Activated naive CD8-positive, alpha-beta T cell treated with anti-CD3 and anti-CD28 coated beads, Interleukin-2, amount 50 U/mL, for 16 hours (primary cell): ENCODE measurements at places on chromosomes 5 and 9.

GRCh38 chr5:106964132-106964531 lies 706.6 kb downstream of the EFNA5 start:
- no peak for DNase-seq

DNA sequence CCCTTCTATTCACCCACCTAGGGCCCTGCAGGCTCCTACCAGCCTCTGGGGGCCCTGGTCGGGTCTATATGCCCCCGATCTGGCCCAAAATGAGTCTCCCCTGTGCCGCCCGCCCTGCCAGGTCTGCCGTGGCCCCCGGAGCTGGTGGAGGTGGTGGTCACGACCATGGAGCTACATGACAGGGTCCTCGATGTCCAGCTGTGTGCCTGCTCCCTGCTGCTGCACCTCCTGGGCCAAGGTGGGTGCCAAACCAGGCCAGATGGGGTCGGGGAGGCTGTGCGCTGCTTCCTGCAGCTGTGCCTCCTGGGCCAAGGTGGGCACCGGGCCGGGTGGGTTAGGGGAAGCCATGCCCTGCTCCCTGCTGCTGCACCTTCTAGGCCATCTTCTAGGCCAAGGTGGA lies 17.5 kb downstream of the REXO4 start:
- no peak for DNase-seq

DNA sequence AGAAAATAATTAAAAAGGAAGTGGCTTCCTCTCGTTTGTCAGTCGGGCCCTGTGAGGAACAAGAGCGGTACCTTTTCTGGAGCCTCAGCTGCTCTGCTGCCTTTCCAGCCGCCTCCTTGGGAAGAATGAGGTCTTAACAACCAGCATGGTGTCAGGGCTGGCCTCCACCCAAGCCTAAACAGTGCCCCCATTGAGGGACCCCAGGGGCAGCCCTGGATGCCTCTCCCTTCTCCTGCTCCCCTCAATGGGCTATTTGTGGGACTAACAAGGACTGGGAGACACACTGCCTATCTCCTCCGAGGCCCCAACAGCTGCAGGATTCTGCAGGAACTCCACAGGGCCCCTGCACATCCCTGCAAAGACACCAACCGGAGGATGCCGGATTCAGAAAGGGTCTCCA lies 155.4 kb upstream of the MAP3K1 start:
- DNase-seq: no peak

DNA sequence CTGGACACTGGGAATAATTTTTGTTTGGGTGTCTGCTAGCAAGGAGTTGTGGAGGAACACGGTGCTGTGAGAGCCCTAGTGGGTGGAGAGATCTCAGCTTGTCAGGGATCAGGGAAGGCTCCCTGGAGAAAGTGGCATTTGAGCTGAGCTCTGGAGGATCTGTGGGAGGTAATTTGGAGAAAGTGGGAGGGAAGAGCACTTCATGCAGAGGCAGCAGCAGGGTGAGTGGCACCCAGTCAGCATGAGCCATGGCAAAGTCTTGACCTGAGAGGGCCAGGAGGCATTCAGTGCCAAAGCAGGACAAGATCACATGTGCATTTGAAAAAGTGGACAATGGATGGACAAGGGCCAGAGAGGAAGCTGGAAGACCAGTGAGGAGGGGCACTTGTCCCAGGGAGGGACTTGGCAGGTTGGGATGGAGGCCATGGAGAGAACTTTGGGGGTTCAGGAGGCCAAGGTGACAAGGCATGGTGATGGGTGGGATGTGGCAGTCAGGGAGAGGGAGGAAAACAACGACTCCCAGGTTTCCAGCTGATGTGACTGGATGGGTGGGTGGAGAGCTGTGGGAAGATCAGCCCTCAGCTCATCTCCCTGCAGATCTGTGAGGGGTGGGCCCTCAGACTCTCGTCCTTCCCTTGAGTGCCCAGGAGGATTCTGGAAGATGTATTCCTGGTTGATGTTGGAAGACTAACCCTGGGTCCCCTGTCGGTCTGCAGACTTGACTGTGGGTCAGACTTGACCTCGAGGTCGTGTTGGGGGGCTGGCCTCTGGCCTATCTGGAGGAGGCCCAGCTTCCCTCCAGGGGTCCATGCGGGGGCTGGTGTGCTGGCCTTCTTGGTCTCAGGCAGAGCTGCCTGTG lies 68.9 kb upstream of the PITX1 start:
- no peak for DNase-seq

- no peak for DNase-seq
Observed at GRCh38 chr5:71600783-71601182, 13.6 kb downstream of the MCCC2 start.

DNA sequence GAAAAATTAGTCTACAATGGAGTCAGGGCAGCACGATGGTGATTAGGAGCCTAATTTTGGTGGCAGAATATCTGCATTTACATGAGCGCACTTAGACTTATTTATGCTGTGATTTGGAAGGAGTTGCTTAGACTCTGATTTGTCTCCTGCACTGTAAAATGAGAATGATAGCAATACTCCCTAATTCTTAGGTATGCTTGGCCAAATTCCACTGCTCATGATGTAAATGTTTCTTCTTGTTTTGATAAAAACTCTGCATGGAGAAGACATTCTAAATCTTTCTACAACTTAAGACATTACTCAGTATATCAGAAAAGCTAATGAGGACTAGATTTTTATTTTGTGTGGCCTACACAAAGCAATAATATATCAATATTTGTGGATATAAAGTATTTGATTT lies 205.4 kb downstream of the CDH18 start:
- no peak for DNase-seq

DNA sequence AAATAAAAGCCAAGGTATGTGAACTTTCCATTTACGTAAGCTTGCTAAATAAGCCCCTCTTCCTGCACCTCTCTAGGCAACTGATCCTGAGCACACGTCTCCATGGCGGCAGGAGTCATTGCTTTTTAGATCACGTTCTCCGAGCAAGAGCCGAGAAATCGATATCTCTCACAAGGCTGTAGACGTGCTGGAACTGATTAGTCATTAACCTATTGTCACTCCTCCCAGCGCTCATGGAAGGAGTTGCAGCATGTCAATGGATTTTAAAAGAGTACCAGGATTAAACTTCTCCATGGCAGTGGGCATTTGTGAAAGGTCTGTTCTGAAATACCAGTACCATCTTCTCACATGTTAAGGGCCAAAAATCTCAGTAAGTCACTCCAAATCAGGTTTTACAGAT lies 4.7 kb upstream of the ADCY2 start:
- no peak for DNase-seq

GRCh38 chr5:54719384-54720283 lies 202.1 kb downstream of the SNX18 start:
- no peak for DNase-seq

GRCh38 chr9:137682428-137683105 lies 63.8 kb downstream of the EHMT1 start:
- DNase-seq: no peak

DNA sequence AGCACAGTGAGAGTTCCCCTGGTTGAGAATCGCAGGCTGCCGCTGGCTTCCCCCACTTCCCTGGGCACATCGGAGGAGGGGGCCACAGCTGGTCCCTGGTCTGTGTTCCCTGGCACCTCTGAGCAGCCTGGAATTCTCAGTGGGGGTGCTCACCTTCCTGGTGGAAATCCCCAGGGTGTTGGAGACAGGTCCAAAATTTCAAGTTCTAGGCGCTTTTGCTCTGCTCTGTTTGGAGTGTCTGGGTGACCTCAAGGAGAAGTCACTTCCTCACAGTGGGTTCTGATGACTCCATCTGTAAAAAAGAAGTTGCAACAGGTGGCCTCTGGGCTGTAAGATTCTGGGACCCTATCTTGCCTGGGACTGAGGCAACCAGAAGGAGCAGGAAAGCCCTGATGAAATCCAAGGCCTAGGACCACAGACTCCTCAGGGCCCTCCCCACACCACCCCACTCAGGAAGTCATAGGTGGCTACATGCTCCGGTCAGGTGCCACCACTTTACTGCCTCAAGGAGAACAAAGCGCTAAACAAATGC lies at the start of gene TRAF1:
TRAF1 (minus strand) TSS at position 400 of the 532 bp plus-strand sequence. CDS start 721 bp downstream, outside the sequence.
- no peak for DNase-seq

DNA sequence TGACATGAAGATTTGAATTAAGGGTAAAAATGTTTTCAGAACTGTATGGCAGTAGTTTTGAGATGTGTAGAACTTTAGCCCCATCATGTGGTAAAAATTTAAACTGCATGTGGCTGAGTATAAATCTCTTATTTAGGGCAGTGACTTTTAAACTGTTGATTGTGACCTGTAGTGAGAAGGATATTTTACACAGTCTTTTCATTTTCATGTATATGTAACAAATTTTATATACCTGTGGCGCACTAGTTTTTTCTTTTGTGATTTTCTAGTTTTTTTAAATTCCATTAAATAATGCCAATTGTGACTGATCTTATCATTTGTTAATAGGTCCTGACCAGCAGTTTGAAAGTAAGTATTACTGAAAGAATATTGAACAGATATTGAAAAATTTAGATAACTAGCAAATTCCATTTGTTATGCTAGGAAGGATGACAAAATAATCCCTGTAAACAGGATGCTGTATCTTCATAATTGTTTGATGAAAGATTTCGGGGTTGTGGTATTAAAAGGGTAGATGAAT lies 47.2 kb downstream of the GPBP1 start:
- DNase-seq: no peak

GRCh38 chr5:84379749-84380148 lies 4.9 kb downstream of the EDIL3 start:
- DNase-seq: no peak

DNA sequence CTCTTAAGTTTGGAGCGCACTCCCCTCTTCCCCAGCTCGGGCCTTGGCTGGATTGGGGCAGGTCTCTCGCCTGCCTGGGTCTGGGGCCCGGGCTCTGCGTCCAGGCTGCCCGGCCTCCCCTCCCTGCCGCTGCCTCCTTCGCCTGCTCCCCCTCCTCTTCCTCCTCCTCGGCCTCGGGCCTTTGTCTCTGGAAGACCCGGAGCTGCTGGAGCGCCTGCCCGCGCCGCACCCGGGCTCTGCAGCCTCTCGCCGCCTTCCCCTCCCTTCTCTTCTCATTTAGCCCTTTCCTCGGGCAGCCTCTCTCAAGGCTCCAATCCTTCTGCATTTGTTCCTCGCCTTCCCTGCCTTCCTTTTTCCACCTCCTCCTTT lies 218.5 kb downstream of the C9orf50 start:
- no peak for DNase-seq

DNA sequence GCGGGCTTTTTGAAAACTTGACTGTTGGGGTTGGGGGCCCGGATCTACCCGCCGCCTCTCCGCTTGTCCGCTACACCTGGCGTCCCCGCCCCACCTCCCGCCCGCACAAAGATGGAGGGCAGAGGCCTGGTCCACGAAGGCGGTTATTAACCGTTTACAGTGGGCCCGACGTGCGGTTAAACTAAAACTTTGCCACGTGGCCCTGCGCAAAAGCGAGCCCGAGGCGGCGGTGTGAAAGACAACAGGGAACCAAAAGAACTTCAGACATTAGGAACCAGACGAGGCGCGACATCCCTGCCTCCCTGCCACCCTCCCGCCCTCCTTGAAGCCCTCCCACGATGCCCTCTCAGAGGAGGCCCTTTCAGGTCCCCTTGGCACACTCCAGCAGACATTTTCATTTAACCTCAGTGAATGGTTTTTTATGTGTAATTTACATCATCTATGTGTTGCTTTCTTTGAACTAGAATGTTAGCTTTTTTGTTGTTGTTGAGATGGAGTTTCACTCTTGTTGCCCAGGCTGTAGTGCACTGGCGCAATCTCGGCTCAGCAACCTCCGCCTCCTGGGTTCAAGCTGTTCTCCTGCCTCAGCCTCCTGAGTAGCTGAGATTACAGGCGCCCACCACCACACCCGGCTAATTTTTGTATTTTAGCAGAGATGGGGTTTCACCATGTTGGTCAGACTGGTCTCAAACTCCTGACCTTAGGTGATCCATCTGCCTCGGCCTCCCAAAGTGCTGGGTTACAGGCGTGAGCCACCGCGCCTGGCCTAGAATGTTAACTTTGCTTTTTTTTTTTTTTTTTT lies 999 bp upstream of the HNRNPA0 start:
- no peak for DNase-seq

DNA sequence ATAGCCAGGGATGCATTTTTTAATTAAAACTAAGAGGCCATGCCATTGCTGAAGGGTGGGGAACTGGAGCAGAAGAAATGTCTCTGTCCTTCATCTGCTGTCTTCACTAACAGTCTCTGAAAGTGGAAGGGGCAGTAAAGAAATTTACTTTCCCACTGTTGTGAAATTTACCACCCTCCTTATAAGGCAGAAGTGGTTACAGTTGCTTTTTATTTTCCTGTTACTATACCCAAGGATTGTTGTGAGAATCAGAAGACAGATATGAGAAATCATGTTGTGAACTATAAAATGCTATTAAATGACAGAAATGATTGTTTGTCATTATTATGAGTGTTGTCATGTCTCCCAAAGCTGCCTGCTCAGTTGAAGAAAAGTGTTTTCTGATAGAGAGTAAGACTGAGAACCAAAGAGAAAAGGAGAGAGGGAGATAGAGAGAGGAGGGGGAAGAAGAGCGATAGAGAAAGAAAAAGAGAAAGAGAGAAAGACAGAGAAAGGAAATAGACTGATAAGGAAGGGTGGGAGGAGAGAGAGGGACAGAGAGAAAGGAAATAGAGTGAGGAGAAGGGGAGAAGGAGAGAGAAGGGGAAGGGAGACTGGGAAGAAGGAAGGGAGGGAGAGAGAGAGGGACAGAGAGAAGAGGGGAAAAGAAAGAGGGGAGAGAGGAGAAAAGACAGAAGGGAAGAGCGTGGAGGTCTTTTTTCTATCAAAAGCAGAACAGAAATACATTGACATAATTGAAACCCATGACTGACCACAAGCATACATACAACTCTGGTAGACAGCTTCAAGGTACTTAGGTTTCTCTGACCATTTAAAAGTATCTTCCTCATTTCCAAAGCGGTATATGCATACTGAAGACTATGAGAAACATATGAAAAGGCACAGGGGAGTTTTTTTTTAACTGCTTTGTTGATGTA lies 22.5 kb downstream of the SEC61B start:
- no peak for DNase-seq
